Mesothelial cell of epicardium (in vitro differentiated cells): ENCODE measurements at places on chromosomes 6 and 20.
A peak's percentile ranks its signal among the peaks of the same experiment; 100 is the strongest.

DNA sequence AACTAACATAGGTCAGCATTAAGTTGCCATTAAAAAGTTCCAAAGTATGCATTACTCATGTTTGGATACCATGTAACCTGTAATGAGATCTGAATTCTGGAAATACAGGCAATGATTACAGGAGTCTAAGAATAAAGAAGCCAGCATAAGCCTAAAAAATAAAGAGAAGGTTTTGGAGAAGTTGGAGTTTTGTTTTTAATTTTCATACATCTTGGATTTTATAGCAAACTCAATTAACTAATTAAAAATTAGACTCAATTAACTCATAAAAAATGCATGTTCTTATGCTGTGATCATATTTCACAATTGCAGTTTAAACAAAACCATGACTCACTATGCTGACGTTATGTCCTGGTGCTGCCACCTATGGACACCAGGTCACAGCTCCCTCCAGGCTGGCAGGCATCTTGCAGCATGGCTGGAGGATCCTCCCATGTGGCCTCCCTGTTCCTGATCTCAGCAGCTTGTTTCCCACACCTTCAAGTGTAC, 648.8 kb upstream of the AGPAT4 start:
- no peak for DNase-seq

- no peak for DNase-seq
These were observed 9.6 kb downstream of the MRS2 start for GRCh38 chr6:24412294-24412693.

DNA sequence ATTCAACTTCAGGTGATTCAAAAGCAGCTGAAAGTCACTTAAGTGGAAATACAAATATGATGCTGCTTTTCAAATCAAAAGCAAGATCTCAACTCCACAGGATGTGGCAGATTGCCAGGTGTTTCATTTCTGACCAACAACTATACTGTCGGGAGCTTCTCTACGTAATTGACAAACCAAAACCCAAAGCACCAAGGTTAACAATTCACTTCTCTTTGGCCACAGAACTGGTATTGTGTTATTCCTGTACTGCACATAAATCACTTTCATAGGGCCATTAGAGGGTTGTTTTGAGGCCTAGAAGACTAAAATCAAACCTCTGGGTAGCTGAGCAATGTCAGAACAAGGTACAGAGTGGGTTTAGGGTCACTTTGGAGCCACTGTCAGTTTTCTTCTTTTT, 169.7 kb downstream of the HAO1 start:
- no peak for DNase-seq

GRCh38 chr20:44187772-44188709, 1.1 kb upstream of the JPH2 start:
- no peak for DNase-seq

GRCh38 chr6:139295901-139296300, 4.1 kb upstream of the TXLNB start:
- no peak for DNase-seq

- DNase-seq, result peak; percentile 14
These were observed 74.3 kb downstream of the ERMARD start for GRCh38 chr6:169825558-169826225.

DNA sequence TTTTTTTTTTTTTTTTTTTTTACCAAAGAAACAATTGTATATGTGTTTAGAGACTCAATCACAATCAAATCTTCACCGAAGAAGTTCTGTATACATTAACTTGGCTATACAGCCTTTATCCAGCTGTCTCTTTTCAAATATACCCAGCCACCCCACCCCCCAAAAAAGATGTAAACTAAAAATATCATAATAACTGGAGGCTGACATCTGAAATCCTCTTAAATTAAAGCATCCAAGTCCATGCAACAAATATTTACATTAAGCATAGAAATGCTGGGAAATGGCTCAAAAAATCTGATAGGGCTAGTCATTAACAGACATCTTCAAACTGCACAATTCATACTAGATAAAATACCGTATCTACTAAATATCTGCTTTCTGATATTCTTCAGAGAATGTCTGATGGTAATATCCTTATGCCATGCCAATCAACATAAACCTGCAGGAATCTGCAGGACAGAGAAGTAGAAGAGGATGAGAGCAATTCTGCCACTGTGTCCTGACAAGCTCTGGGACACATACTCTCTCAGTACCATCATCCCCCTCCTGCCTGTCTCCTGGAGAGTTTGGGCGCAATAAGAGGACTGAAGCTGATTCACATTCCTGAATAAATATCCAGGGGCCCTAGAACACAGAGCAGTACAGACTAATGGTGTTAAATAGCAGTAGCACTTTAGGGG, 152.4 kb downstream of the KIF6 start:
- no peak for DNase-seq

DNA sequence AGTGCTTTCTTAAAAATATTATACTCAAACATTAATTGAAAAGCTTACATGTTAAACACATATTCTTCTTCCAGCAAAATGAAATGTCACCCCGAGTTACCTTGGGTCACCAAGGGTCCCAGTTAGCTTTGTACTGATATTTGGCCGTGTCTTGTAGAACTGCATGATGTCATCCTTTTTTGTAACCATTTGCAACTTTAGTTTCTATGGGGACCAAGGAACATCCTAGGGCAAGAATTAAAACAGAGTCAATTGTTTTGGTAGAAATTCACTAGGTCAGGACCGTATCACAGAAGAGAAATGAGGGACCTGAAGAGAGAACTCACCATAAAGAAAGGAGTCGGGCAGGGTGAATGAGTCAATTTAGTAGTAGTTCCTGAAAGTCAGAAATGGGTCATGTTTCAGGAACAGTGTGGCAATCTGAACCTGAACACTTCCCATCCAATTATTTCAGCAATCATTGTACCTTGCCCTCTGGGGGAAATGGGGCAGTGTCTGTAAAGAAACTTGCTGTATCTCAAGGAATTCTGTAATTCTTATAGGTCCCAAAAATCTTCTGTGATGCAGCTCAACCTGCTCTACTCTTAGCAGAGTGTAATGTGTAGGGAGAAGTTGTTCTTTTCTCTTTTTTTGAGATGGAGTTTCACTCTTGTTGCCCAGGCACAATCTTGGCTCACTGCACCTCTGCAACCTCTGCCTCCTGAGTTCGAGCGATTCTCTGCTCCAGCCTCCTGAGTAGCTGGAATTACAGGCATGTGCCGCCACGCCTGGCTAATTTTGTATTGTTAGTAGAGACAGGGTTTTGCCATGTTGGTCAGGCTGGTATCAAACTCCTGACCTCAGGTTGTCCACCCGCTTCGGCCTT, 5.3 kb upstream of the AKAP7 start:
- DNase-seq, result no peak
